Stimulated activated CD8-positive, alpha-beta memory T cell treated with anti-CD3 and anti-CD28 coated beads, Interleukin-12 subunit alpha, Interleukin-12 subunit beta, amount 100 ng/mL, for 4 hours (primary cell): ENCODE measurements at places on chromosomes 12 and 14.
A peak's percentile ranks its signal among the peaks of the same experiment; 100 is the strongest.

DNA sequence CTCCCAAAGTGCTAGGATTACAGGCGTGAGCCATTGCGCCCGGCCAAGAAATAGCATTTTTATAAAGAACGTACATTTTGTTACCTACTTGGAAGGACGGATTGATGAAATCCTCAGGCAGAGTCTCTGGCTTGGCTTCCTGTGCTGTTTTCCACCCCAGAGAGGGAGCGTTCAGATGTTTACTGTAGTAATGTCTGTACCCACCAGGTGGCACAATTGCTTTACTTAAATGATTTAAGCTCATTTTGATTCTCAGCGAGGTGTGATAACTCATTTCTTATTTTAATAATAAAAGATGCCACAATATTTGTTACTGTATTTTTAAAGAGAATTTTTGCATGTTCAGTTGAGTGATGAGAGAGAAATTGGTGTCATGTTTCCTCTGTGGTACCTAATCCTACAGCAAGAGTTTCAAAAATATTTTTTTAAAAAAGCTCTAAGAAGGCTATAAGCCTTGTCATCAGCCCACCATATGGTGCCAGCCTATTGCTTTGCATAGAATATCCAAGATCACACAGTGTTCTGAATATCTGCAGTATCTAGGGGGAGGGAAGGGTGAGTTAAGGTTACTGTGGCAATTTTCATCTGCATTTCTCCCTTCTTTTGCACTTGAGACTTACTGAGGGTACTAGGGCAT lies 82.6 kb upstream of the TRAF3 start:
- DNase-seq: no peak

DNA sequence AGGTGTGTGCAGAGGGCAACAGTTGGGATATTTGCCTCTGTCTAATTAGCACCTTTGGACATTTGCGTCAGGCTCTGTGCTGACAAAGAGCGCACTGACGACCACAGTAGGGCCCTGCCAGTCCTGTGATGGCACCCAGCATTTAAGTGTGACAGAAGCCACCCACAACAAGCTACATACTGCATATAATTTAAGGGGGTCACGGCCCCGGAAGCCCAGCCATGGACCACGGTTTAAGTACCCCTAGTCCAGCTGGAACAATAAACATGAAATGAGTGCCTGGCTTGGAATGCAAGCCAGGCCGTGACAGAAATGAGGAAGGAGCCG lies 16.8 kb upstream of the DYNC1H1 start:
- DNase-seq: peak; percentile 13

DNA sequence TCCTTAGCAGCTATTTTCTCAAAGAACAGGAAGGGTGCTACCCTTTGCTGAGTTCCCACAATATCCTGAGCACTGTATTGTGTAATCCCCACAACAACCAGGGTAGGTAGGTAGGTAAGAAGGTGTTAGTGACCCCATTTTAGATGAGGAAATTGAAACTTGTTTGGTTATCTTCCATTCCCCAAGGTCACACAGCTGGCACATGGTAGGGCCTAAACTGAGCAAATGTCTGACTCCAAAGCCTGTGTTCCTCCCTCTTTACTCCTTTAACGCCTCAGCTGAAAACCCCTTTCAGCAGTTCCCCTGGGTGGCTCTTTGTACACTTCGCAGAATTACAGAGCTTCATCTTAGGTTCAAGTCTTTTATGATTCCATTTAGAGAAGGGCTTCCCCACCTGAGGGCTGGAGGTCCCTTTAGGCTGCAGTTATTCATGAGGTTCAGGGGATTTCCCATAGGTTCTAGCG lies 26.5 kb upstream of the RIC8B start:
- no peak for DNase-seq

GRCh38 chr12:26331960-26332359 lies 136.6 kb downstream of the SSPN start:
- DNase-seq: no peak

GRCh38 chr12:71465796-71466195 lies 26.2 kb downstream of the LGR5 start:
- no peak for DNase-seq

DNA sequence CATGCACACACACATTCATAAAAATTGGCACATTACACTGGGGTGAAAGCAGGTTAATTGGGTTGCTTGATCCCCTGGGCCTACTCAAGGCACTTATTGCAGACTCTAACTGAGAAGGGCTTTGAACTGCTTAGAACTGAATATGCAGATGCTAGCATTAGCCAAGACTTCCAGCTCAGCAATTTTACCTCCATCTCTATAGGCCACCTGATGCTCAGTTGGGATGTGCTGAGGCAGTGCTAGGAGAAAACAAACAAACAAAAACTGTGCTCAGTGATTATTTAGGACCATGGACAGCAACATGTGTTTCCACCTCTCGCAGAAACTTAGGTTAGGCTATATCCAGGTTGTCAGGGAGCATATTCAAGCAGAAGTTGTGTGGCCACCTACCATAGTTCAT lies 124.8 kb upstream of the WSCD2 start:
- DNase-seq: no peak
